ENCODE measurements at places on chromosomes 2 and 18. TPM values are rescaled to one million over a fixed set of nuclear protein-coding genes. Genes with fewer than 3 reads are reported as not detected.

The ANKRD30BL gene
- not detected for total RNA-seq

- no peak for DNase-seq
These were observed 88.4 kb downstream of the METTL4 start for GRCh38 chr18:2482706-2483475.

The PRSS56 gene
- not detected for total RNA-seq

- DNase-seq = no peak
These were observed 220.3 kb upstream of the PXDN start for GRCh38 chr2:1964659-1965058.

The C2orf81 gene
- total RNA-seq = 1.1 TPM

DNA sequence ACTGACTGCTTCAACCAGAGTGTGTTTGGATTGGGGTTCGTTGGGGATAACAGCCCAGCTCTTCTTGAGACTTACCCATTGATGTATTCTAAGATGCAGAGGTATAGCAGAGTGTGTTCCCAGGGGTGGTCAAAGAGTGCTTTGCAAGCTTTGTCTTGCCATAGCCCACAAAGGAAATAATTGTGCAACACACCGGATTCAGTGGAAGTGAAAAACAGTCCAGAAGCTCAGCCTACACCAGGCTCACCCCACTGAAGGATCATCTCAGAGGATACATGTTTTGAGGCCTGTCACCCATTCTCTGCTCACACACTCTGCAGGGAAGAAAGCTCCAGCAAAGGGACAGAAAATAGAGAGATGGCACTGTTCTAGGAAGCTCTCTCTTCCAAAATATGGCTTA, 9.6 kb downstream of the CACNB4 start:
- DNase-seq = no peak

The DNER gene
- total RNA-seq = 0.27 TPM

- DNase-seq = no peak
These were observed 370.8 kb downstream of the NUP35 start for GRCh38 chr2:183495079-183495478.

- DNase-seq = no peak
These were observed 247.7 kb downstream of the TWIST2 start for GRCh38 chr2:239095460-239096081.

The ZNF514 gene
- total RNA-seq = 15.6 TPM
